Right lobe of liver (tissue), 6 donors: ENCODE measurements at places on chromosomes 6 and 20. TPM values are rescaled to one million over a fixed set of nuclear protein-coding genes. Genes with fewer than 3 reads are reported as not detected.

DNA sequence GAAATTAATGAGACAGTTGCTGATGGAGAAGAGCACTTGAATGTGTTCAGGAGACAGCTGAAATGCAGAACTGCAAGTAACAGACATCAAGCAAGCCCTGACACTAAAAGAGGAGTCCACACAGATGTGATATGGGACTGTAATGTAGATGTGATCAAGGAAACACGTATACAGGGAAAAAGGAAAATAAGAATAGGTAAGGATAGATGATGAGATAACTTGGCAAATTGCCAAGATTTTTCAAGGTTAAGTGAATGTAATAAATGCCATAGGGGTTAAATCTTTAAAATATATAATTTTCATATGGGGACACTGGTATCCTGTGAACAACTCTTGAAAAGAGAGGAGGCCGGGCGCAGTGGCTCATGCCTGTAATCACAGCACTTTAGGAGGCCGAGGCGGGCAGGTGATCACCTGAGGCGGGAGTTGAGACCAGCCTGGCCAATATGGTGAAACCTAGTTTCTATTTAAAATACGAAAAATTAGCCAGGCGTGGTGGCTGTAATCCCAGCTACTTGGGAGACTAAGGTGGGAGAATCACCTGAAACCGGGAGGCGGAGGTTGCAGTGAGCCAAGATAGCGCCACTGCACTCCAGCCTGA, 7.2 kb upstream of the SNX14 start:
- H3K4me3 ChIP-seq, result no peak overlapping the region
- H3K4me1 ChIP-seq, result no peaks in the 10 kb centered on the region
- no peaks in the 10 kb centered on the region for H3K27me3 ChIP-seq
- no peak overlapping the region for H3K27ac ChIP-seq
- no peaks in the 10 kb centered on the region for H3K36me3 ChIP-seq

DNA sequence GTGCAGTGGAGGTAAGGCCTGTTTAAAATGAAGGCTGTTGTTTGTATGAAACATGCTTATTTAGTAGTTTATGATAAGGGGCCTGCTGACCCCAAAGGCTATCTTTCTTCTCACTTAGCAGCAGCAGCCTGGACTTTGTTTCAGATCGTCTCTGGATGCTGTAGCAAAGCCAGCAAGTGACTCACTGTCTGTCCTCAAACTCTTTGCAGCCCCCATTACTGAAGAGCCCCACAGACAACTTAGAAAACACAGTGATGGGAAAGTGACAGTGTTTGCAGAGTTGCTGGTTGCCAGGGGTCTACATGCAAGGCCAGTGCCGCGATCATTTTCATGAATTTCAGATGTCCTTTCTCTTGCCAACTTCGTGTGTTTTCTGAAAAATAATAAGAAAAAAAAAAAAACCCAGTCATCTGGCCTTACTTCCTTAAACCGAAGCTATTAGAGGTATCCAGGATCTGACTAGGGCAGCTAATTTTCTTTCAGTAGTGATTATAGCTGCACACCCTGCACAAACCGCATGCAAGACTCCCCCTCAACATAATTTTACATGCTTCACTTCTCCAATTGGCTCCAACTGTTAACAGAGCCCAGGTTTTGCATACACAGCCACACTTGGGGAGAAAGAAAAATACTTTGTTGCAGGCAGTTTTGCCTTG, 11.6 kb upstream of the F13A1 start:
- no peaks in the 10 kb centered on the region for H3K4me1 ChIP-seq
- H3K36me3 ChIP-seq, result no peaks in the 10 kb centered on the region
- H3K27me3 ChIP-seq, result no peaks in the 10 kb centered on the region
- H3K27ac ChIP-seq, result no peak overlapping the region
- no peak overlapping the region for H3K4me3 ChIP-seq

- no peaks in the 10 kb centered on the region for H3K36me3 ChIP-seq
- H3K27ac ChIP-seq, result no peak overlapping the region
- H3K27me3 ChIP-seq, result no peaks in the 10 kb centered on the region
- no peak for DNase-seq
- no peaks in the 10 kb centered on the region for H3K4me1 ChIP-seq
Measured at GRCh38 chr6:131451321-131452144, 121.5 kb upstream of the ARG1 start.

- H3K36me3 ChIP-seq, result no peaks in the 10 kb centered on the region
- no peak overlapping the region for H3K4me3 ChIP-seq
- no peaks in the 10 kb centered on the region for H3K4me1 ChIP-seq
- H3K27ac ChIP-seq, result no peak overlapping the region
Measured at GRCh38 chr6:127147534-127147933, 29.1 kb downstream of the RSPO3 start.

GRCh38 chr20:15831201-15831600, 742.0 kb downstream of the KIF16B start:
- H3K4me3 ChIP-seq, result no peak overlapping the region
- no peak overlapping the region for H3K27ac ChIP-seq
- DNase-seq, result no peak
- no peaks in the 10 kb centered on the region for H3K36me3 ChIP-seq

DNA sequence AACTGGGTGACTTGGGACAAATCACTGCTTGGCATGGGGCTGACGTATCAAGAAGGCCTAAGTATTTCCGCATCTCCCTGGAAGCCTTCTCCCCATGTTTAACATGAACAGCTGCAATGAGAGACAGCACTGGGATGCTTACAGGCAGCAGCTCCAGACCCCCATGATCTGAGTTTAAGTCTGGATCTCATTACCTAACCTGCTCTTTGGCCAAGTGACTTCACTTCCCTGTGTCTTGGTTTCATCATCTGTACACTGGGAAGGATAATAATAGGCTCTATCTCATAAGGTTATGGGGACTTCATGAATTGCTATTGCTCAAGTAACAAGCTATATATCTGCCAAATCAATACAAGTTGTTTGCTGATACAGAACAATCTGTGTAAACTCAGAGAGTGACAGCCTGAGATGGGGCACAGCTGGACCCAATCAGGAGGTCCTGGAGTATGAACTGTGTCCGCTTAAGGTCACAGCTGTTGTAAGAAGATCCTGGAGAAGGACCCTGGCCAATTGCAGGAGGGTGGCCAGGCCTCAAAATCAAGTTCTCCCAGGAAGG, 56.0 kb downstream of the TGM2 start:
- H3K4me3 ChIP-seq, result no peak overlapping the region
- H3K36me3 ChIP-seq, result no peaks in the 10 kb centered on the region
- H3K27me3 ChIP-seq, result no peaks in the 10 kb centered on the region
- no peaks in the 10 kb centered on the region for H3K4me1 ChIP-seq
- H3K27ac ChIP-seq, result no peak overlapping the region

- no peak overlapping the region for H3K4me3 ChIP-seq
- no peaks in the 10 kb centered on the region for H3K36me3 ChIP-seq
- H3K27ac ChIP-seq, result no peak overlapping the region
- no peaks in the 10 kb centered on the region for H3K27me3 ChIP-seq
- no peaks in the 10 kb centered on the region for H3K4me1 ChIP-seq
Measured at GRCh38 chr6:50289366-50289765, 239.6 kb upstream of the DEFB112 start.

ECT2L gene
- total RNA-seq, result not detected

PDE10A gene
- total RNA-seq, result 0.68 TPM

CST2 gene
- 0.50 TPM for total RNA-seq

KIF16B gene
- total RNA-seq, result 13.6 TPM

ABRACL gene
- 52.0 TPM for total RNA-seq

DEFB124 gene
- not detected for total RNA-seq

COL9A3 gene
- total RNA-seq, result 1.6 TPM

LAMA2 gene
- 12.1 TPM for total RNA-seq
